Omental fat pad (tissue), 4 donors: ENCODE measurements at places on chromosomes 1 and 21. TPM values are rescaled to one million over a fixed set of nuclear protein-coding genes. Genes with fewer than 3 reads are reported as not detected.

INAVA gene
- total RNA-seq: 0.09 TPM

HSD11B1 gene
- 47.3 TPM for total RNA-seq

ECM1 gene
- 10.8 TPM for total RNA-seq

SLC9C2 gene
- total RNA-seq: not detected

SIM2 gene
- total RNA-seq: not detected

ELOVL1 gene
- 56.4 TPM for total RNA-seq

ROR1 gene
- total RNA-seq: 17.9 TPM

SLFNL1 gene
- 0.19 TPM for total RNA-seq

ETV3L gene
- not detected for total RNA-seq

S100A2 gene
- total RNA-seq: not detected

C1orf216 gene
- 15.0 TPM for total RNA-seq

TTC24 gene
- total RNA-seq: not detected

ICOSLG gene
- 3.2 TPM for total RNA-seq

AURKAIP1 gene
- 100 TPM for total RNA-seq

DNA sequence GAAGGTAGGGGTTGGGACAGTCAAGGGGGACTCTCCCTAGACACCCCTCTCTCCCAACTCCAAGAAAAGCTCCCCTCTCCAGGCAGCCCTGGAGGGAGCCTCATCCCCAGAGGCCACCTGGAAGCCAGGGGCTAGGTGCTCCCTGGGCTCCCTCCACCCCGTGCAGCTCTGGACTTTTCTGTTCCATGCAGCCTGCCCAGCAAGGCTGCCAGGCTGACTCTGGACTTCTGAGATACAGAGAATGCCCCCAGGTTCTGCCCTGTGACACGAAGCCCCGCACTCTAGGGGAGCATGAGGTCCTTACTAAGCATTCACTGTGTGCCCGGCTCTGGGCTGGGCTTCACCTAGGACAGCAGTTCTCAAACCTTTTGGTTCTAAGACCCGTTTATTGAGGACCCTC, 10.2 kb downstream of the SYT2 start:
- no peak for DNase-seq

DNA sequence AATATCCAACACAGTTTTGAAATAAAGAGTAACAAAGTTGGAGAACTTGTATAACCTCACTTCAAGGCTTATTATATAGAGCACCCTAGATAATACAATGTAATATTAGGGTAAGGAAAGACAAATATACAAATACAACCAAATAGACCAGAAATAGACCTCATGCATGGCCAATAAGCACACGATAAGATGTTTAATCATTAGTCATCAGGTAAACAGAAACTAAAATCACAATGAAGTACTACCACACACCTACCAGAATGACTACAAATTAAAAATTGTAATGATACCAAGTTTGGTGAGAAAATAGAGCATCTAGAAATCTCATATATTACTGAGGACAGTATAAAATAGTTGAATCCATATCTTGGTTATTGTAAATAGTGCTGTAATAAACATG, 20.3 kb upstream of the CTTNBP2NL start:
- DNase-seq: no peak

DNA sequence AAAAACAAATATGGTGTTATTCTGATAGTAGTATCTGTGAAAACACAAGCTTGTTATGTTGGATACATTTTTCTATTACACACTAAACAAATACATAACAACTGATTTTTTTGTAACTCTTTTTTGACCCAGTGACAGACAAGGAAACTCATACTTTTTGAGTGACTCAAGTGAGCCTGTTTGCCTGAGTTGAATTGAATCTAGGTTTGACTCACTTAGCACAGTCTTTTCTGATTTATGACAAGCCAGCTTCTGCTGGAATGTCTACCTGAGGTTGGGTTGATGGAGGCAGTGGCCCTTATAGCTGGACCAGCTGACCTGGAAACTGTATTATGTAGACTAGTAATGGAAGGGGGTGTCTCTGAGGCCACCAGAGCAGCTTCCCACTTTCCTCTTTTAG, 4.2 kb upstream of the CLCA4 start:
- DNase-seq: no peak

- no peak for DNase-seq
These were observed 97.8 kb upstream of the CHODL start for GRCh38 chr21:18146820-18147219.

GRCh38 chr1:110677526-110677925, 2.8 kb upstream of the KCNA3 start:
- no peak for DNase-seq

- no peak for DNase-seq
These were observed 168.8 kb upstream of the B3GALT2 start for GRCh38 chr1:193355178-193355577.

DNA sequence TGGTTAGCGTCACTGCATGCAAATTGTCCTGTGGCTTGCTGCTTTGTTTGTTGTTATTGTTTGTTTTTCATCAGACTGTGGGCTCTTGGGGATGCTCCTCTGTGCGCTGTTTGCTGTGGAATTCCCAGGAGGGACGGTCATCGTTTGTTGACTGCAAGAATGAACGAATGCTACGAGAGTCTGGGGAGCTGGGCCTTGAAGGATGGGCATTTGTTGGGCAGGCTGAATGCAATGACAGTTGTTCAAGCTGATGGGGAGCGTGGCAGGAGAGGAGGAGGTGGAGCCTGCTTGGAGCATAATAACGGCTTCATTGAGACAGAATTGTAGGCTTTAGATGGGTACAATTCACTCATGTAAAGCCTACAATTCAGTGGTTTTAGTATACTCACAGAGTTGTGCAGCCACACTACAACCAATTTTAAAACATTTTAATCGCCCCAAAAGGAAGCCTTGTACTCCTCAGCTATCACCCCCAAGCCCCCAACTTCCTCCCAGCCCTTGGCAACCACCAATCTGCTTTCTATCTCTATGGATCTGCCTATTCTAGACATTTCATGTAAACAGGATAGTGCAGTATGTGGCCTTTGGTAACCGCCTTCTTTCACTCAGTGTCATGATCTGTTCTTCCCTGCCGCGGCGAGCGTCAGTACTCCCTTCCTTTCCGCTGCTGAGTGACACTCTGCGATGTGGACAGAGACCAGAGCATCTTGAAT, 190.2 kb downstream of the CAMTA1 start:
- DNase-seq: no peak

GRCh38 chr21:35088319-35088771, 39.2 kb upstream of the RUNX1 start:
- DNase-seq: no peak

GRCh38 chr1:53278298-53278725, 40.0 kb upstream of the MAGOH start:
- DNase-seq: peak; percentile 79

- no peak for DNase-seq
These were observed 80.4 kb downstream of the ADARB1 start for GRCh38 chr21:45154511-45155508.

GRCh38 chr1:209840611-209841010, 12.8 kb downstream of the UTP25 start:
- DNase-seq: no peak

DNA sequence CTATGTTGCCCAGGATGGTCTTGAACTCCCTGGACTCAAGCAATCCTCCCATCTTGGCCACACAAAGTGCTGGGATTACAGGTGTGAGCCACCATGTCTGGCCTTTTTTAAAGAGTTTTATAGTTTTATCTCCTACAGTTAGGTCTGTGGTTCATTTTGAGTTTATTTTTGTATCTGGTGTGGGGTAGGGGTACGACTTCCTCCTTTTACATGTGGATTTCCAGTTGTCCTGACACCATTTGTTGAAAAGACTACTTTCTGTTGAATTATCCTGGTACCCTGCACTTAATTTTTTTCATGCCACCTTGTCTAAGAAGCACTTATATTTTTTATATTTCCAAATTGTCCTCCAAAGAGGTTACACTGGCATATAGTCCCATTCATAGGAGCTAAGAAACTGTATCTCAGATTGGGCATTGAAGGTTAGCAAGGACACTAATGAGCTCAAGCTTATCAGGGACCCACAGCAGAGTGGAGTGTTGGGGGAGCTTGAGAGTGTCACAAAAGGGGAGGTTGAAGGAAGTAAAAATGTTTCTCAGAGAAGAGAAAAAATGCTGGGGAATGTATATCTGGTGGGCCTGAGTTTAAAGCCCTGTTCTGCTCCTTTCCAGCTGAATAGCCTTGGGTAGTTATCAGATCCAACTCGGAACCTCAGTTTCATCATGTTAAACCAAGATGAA, 23.4 kb upstream of the MEF2D start:
- no peak for DNase-seq

DNA sequence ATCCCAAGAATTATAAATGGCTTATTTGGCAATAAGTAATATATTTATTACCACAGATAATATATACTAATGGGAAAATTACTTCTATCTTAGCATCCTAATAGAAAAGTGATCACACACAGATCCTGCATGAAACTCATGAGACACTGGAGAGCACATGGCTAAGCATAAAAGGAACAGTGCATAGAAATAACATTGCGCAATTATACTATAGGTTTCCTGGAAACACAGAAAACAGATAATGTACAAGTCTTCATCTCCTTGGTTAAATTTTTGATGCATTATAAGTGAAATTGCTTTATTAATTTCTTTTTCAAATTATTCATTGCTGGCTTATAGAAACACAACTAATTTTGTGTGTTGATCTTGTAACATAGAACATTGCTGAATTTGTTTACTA, 210.4 kb downstream of the USH2A start:
- no peak for DNase-seq

DNA sequence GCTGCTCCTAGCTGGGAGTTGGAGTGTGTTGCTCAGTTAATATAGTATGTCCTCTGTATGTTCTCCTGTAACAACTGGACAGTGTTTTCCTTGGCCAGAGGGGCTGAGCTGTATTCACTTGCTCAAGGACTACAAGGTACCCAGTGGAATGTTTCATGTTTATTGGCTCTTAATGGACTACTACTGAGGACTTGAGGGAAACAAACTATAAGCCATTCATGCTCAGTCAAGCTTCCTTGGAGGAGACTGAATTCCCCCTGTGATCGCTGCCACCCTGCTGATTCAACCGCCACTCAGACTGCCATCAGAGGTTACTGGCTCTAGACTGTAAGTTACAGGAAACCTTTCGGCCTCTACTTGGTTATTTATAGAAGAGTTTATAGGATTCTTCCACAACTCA, 166.6 kb downstream of the ZC3H11B start:
- DNase-seq: no peak

GRCh38 chr1:175864183-175864582, 120.8 kb upstream of the TNR start:
- DNase-seq: no peak

DNA sequence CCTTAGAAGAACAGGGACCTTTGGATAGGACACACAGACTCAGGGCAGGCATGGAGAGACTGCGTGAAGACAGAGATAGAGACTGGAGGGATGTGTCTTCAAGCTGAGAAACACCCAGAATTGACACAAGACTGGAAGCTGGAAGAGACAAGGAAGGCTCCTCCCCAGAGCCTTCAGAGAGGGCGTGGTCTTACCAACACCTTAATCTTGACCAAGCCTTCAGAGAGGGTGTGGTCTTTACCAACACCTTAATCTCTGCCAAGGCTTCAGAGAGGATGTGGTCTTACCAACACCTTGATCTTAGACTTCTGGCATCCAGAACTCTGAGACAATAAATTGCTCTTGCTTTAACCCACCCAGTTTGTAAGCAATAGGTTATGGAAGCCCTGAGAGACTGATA, 481.4 kb upstream of the VAMP3 start:
- DNase-seq: no peak

DNA sequence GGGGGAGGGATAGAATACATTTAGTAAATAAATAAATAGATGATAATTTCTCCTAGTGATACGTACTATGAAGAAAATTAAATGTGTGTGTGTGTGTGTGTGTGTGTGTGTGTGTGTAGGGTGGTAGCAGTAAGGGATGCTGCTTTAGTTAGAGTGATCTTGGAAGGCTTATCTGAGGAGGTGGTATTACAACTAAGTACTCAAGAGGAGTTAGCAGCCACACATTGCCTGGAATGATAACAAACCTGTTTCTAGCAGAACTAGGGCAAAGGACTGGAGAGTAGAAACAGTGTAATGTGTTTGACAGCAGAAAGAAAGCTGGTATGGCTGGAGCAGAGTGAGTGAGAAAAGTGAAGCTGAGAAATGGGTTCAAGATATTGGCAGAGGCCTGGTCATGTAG, 58.3 kb upstream of the FASLG start:
- no peak for DNase-seq

DNA sequence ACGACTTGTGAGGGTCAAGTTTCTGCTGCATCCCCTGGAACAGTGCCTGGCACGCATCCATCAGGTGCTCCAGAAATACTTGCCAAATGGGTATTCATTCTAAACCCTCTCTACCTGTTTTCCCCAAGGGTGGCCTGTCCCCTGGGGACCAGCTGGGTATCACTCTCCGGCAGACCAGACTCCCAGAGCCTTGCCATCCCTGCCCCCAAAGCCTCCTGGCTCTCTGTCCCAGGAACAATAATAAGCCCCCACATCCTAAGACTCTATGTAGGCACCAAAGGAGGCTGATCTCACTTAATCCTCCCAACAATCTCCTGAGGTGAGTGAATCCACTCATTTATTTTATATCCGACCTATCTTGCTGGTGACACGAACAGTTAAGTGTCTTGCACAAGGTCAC, 96.7 kb downstream of the MRPL37 start:
- no peak for DNase-seq

DNA sequence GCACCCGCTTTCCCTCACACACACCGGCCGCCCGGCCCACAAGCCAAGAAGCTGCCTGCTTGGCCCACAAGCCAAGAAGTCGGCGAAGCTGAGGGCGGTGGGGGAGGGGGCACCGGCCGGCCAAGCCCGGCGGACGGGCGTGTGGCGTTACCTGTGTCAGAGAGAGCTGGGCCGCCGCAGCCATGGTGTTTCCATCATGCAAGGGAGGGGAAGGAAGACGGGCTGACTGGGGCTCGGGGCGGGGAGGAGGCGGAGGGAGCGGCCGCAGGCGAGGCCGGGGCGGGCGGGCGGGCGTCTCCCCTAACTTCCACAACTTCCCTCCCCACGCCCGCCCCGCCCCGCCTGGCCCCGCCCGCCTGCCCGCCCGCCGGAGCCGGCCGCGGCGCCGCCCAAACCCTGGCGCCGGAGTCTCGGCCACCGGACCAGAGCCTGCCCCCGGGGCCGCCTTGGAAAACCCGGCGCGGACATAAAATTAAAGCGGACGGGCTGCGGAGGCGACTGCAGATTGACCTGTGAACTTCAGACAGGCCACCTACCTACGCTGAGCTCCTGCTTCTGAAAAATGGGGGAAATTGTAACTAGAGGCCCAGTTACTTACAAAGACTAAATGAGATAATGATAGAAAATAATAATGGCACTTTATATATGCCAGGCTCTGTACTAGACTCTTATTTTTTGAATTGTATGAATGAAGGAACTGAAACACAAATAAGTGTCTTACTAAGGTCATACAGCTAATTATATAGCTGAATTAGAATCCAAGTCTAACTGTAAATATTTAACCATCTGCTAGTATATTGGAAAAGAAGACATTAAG, at the start of gene EPS15:
EPS15 (minus strand) TSS at position 219 of the 817 bp plus-strand sequence; CDS start at position 184, 35 bp downstream.
- peak; percentile 63 for DNase-seq
